ENCODE measurements at places on chromosomes 12 and 14. TPM values are rescaled to one million over a fixed set of nuclear protein-coding genes. Genes with fewer than 3 reads are reported as not detected.
A peak's percentile ranks its signal among the peaks of the same experiment; 100 is the strongest.

DNA sequence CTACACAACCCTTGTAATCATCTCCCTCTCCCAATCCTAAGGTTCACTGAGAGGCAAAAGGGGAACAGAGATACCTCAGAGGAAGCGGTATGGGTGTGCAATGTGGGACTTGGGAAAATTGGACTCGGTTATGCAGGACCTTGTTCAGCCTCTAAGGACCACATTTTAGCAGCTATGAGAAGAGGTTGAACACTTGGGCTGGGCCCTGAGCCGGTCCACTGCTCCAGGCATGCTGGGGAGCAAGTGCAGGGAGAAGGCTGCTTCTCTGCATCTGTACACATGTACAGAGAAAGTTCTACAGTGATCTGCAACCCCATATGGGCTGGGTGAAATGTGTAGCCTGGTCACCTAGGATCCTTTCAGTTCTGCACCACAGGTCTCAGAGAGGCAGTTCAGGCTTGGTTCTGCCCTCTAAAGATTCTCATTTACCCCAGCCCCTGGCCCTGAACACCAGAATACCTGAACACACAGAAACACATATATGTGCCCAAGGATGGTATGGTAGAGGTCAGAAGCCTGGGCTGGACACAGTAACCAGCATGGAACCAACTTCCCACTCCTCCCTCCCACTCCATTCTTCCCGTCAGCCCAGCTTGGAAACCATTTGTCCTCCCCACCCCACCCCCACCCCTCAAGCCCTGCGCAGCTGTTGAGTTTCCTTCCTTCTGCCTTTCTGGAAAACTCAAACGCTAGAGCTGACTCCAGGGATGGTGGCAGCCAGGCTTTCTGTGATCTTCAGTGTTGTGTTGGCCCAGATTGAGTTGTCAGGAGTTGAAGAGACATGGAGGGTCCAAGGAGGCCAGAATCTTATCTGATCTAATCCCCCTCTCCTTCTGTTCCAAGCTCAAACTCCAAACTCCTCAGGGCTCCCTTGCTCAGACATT, 10.4 kb downstream of the HOXC5 start:
- DNase-seq, result no peak

DNA sequence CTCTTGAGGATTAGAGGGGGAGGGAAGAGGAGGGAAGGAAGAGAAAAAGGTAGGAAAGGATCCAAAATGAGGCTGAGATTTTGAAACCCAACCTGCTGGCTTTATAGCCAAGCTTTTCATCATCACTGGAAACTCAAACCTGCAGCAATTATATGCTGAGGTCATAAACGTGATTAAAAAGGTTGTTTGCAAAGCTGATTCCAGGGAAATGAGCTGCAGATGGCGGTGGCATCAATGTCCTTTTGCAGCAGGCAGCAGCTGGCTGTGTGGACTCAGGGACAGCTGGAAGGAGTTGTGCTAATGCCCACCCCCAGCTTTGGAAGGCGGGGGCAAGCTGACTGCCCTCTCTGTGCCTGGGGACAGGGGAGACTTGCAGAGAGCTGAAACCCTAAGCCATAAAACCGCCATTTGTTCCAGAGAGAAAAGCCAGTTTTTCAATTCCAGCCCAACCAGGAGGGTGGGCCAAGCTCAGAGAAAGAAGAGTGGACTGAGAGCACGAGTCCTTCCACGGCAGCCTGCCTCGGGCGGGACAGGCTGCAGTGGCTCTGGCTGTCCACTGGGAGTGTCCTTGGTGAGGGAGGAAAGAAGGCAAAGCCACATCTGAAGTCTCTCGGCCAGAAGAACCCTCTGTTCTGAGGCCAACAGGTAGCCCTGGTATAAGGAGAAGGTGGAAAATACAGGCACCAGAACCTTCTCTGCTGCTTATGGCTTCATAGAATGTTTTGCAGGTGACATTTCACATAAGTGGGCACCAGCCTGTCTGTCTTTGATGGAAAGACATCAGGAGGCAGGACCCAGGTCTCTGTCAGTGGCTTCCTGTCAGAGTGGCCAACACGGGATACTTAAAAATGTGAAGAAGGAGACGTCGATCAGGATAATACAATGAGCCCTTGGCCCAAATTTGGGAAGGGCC, 90.7 kb downstream of the SINHCAF start:
- no peak for DNase-seq

DNA sequence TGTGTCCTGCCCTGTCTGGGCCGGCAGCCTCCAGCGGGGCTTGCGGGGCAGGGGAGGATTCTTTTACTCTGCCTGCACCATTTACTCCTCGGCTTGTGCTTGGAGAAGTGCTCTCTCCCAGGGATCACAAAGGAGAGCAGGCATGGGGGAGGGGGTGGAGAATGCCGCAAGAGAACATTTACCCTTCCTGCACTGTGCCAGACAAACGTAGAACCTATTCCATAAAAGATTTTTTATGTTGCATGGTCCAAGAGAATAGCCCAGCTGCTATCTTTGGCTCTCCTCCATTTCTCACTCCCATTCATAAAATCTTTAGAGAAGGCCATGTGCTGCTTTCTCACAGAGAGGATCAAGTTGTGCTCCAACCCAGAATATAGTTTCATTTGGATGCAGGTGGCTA, 159.4 kb downstream of the SPTSSA start:
- DNase-seq, result no peak

GRCh38 chr14:56131004-56131864, 13.0 kb downstream of the PELI2 start:
- no peak for DNase-seq

- peak; percentile 93 for DNase-seq
These were observed at the start of gene HNRNPA1 for GRCh38 chr12:54280468-54281260. Gene HNRNPA1, plus strand, starts transcription at chr12:54280726. Its CDS starts 82 bp downstream, at chr12:54280808.

DNA sequence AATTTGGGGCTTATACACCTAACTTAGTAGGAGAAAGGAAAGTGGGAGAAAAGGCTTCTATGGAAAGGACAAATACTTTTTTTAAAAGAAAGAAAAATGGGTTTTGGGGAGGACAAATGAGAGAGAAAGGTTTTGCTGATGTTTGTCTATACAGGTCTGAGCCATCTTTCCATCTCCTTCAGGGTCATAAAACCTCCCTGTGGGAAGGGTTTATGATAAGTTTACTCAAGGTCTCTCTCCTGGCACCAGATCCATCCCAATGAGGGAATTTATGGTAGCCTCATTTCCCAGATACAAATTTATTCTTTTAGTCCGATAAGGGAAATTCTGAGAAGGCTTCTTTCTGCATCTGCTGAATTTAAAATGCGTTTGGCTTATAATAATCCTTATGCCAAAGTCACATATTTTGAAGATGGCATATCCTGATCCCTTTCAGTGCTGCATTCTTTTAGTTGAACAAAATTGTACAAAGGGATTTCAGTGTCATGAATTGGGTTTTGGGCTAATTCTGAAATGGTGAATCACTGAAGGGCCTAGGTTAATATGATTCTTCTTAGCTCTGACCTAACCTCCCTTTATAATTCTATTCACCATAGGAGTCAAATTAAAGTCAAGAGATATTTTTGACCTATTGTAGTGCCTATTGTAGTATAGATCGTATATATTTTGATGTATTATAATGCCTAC, 173.5 kb upstream of the DYRK2 start:
- no peak for DNase-seq

GRCh38 chr12:69243099-69244084, 4.0 kb downstream of the CPSF6 start:
- no peak for DNase-seq

GRCh38 chr12:93777254-93777653, 100.1 kb downstream of the CRADD start:
- no peak for DNase-seq

- DNase-seq, result no peak
These were observed 945 bp upstream of the HIP1R start for GRCh38 chr12:122834104-122834920.

- no peak for DNase-seq
These were observed 387.5 kb downstream of the BCAT1 start for GRCh38 chr12:24561411-24561871.

DNA sequence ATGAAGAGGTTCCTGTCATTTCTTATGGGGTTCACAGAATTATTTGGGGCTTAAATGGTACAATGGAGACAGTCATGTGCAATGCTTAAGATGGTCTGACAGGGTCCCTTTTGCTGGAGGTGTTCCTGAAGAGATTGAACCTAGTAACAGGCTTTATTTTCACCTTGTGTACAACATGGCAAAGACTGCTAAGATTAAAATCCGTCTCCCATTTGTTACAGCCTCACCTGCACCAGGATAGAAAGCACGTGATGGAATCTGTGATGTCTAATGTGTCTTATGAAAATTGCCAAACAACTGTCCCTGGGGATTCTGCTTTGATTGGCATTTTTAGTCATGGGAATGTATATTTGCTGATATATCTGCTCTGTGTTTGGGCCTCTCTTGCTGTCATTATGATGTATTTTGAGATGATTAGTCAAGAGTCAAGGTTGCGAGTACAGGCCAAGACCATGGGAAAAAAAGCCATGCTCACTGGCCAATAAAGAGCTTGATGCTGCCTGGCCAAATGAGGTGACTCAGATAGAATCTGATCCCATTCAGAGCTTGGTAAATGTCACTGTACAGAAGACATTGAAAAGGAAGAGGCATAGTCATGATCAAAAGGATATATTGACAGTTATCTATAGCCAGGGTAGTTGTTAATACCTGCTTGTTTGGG, 96.1 kb downstream of the FLRT2 start:
- no peak for DNase-seq

GRCh38 chr12:71160585-71160984, 2.8 kb upstream of the TSPAN8 start:
- no peak for DNase-seq

GRCh38 chr14:82341261-82341810, 807.7 kb upstream of the SEL1L start:
- DNase-seq, result no peak

DNA sequence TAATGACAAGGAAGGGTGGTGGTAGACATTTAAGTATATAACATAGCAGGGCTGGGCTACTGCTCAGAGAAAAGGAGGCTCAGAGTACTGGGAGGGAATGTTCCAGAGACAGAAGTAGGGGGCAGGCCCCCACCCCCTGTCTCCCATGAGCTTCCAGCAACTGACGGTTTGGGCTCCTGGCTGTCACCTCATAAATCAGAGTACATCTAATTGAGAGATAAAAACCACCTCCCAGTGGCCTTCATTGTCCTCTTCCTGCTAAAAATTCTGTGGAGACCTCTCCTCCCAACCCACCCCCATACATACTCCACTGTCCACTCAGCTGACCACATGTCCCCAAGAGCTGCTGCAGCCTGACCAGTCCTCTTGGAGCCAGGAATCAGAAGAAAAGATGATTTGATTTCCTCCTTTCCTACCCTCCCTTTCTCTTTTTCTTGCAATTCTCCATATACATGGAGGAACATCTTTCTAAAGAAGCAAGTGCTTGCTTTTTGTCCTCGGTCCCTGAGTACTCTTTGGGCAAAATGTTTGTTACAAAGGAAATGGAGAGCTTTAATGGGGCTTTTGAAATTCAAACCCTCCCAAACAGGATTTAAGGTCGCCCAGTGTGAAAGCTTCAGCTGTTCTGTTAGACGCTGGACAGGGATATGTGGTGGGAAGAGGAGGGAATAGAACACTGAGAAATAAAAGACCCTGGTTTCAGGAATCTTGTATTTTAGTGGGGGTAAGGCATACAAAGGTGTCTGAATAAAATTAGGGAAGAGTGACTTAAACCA, 16.4 kb upstream of the KCNA5 start:
- no peak for DNase-seq

- no peak for DNase-seq
These were observed 216.8 kb downstream of the TTC8 start for GRCh38 chr14:89041257-89041582.

GRCh38 chr12:98799146-98799810, 154.2 kb downstream of the APAF1 start:
- DNase-seq, result no peak

DNA sequence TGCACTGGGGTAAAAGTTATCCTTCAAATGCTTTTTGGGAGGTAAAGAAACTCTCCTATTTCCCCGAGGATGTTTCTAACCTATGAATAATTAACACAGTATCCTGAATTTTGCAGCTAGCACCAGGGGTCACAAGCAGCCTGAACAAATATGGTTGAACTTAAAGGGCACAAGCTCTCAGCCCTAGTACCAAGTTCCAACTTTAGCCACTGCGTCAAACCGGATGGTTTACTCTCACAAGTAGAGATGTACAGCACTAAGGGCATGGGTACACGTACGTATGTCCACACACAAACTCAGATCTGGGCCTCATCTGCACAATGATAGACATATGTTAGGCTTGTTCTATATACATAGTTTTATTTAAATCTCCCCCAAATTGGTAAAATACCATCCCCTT, 4.7 kb downstream of the CCDC88C start:
- DNase-seq, result no peak

- no peak for DNase-seq
These were observed 227.9 kb downstream of the ALG10B start for GRCh38 chr12:38544330-38545066.

DNA sequence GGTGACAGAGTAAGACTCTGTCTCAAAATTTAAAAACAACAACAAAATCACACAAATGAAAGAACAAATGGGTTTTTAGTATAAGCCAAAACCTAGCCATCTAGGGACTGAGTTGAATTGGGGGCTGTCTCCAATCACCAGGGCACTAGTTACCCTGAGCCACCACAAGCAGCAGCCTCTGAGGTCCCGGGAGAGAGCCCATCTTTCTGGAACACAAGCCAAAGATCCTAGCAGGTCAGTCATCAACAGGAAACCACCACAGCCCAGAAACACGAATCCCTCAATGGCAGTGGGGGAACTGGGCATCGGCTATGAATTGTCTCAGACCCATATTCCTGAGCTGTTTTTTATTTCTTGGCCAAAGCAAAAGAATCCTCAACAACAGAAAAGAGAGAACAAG, 75.3 kb downstream of the KDM2B start:
- no peak for DNase-seq

DNA sequence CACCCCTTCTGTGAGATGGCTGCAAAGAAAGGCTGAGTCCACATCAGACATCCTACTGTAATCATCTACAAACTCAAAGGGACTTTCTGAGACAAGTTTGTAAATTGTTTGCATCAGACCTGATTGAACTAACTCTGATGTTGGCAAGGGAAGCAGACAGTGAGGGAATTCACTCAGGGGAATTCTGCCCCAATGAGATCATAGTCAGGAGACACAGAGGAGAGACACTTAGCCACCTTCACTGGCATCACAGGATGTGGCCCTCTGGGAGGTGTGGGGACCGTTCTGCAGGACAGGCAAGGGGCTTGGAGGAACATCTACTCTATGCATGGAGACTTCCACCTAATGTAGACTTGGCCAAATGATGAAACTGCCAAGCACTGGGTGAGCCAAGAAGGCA, 70.7 kb upstream of the DDX11 start:
- peak; percentile 25 for DNase-seq

SLC4A8 gene
- 2.5 TPM for total RNA-seq

KCNJ8 gene
- 20.9 TPM for total RNA-seq

SYNE3 gene
- 19.3 TPM for total RNA-seq

HOTAIR gene
- total RNA-seq, result not detected

KRT5 gene
- total RNA-seq, result 8.8 TPM

NFE2 gene
- total RNA-seq, result 7.5 TPM

TMEM119 gene
- 43.8 TPM for total RNA-seq

TMCC3 gene
- total RNA-seq, result 11.3 TPM

CCDC196 gene
- total RNA-seq, result not detected

MIP gene
- total RNA-seq, result not detected

GRIN2B gene
- total RNA-seq, result 1.1 TPM

KRT7 gene
- total RNA-seq, result 664 TPM

MGP gene
- total RNA-seq, result 472 TPM

NOVA1 gene
- 1.6 TPM for total RNA-seq

SLC35E3 gene
- 12.2 TPM for total RNA-seq
